Posterior cingulate gyrus (tissue), 11 donors: ENCODE measurements at places on chromosomes 1 and 21.

GRCh38 chr1:175195798-175196197 lies 3.2 kb upstream of the KIAA0040 start:
- no peak for DNase-seq

DNA sequence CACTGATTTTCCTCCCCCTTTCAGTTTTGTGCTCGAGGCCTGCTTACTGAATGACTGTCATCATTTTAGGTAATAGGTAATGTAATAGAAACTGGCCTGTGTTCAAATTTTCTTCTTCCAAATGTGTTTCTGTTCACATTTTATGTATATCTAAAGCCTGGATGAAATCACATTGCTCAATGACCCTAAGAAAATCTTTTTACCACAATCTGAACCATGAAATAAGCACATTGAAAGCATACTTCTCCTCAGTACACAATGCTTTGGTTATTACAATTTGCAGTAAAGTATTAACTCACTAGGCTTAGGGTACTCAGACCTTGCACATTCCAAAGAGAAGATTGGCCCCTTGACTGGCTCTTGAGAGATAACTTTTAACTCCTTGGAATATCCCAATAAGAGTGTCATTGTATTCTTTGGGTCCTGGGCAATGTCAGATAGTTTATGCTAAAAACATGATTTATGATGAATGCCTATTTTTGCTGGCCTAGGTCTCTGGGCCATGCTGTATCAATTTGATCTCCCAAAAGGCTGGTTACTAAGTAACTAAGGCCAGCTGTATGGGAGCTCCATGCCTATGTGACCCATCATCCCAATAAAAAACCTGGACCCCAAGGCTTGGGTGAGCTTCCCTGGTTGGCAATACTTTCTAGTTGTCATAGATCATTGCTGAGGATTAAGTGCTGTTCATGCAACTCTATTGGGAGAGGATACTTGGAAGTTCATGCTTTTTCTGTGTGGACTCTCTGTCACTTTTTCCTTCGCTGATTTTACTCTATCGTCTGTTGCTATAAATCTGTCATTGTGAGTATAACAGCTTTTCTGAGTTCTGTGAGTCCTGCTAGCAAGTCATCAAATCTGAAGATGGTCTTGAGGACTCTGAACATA lies 293.9 kb downstream of the GRIK1 start:
- no peak for DNase-seq

DNA sequence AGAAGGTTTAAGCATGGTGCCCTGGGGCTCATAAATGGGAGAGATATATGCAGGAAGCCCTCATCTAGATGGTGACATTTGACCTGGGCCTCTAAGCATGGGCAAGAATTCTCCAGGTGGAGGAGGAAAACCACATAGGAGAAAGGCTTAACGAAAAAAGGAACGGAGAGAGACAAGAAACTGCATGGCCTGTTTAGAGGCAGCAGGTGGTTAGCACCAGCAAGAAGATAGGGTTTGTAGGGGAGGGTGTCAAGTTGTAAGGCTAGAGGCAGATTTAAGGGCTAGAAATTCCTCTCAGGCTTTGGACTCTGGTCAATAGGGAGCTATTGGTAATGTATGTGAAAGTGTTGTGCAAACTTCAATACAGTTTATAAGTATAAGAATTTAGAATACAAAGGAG lies 8.2 kb upstream of the MAPKAPK2 start:
- no peak for DNase-seq

- no peak for DNase-seq
Observed at GRCh38 chr1:230066031-230066430, 1.0 kb upstream of the GALNT2 start.

DNA sequence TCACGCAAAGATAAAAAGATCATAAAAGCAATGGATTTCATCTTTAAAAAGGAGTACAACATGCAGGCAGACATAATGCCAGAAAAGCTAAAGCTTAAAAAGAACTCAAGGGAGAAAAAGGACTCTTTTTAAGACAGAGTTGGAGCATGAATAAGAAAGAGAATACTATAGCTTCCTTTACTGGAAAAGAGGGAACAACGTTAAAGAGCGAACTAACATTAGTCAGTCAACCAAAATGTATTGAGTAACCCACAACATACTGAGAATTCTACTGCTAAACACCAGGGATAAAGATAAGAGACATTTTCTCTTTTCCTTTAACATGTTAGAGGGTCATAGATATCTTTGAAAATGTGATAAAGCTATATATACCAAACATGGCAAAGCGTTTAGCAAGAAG lies 182.0 kb downstream of the DUSP10 start:
- DNase-seq: no peak
